ENCODE measurements at places on chromosomes 7 and 10.

GRCh38 chr10:79376078-79376628, 28.9 kb downstream of the PPIF start:
- no peak for DNase-seq

DNA sequence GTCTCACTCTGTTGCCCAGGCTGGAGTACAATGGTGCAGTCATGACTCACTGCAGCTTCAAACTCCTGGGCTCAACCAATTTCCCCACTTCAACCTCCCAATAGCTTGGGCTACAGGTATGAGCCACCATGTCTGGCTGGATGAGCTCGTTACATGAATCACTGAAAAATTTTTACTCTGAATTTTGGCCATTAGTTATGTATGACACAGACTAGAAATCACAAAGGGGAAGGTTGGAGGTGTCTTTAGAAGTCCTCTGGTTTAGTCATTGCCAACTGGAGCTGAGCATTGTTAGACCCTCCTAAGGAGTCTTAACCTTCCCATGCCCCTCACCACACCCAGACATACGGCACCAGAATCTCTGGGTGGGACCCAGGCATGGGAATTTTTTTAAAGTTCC, 34.7 kb downstream of the SVIL start:
- no peak for DNase-seq

DNA sequence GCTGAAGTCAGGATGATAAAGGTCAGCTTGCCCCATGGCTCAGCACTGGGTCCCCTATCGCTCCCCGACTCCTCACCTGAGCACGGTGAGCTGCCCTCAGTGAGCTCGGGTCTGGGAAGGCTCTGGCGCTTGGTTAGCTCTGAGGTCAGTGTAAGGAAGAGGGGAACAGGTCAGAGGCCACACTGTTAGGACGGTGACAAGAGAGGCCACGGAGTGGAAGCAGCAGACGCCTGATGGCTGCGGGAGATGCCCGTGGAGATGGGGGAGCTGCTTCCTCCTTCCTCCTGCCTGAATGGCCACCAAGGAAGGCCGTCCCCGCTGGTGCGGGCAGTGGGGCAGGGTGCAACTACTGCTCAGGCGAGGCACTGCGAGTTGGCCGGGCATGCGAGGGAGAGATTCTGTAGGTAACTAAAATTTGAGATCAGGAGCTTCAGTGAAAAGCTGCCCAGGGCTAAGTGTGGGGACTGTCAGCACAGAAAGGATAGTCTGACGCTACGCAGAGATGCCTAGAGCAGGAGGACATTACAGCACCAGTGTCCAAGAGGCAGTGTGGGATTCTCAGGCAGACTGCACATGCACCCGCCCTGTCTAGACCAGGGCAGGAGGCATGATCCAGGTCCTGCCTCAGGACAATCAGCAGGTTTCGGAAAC, 231.3 kb upstream of the GRB10 start:
- DNase-seq, result no peak

DNA sequence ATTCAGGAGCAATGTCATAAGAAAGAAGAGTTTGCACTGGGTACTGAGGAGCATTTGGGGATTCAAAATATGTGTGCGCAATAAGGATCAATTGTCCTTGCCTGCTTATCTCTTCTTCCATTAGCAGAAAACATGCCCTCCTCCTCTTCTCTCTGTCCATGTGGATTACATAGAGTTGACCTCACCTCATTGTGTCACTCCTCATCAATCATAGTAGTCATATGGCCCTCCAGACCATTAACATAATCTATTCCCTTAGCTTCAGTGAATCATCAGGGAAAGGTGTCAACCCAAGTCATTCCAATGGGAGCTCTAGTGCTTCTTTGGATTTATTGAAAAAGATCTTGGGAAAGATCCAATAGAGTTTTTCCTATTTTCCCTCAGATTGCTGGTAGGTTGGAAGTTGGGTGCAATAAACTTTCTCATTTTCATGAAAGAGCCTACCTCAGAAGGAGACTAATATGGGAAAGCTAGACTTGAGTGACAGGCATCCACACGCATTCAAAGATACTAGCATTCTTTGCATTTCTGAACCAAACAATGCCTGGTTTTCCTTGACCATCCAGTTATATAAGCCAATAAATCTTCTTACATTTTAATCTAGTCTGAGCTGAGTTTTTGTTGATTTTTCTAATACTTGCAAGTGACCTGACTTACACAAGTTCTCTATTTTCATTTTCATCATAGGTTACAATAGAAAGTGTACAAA, 71.5 kb upstream of the FAM13C start:
- no peak for DNase-seq

- no peak for DNase-seq
These were observed 163.9 kb downstream of the CACNB2 start for GRCh38 chr10:18303851-18304801.

DNA sequence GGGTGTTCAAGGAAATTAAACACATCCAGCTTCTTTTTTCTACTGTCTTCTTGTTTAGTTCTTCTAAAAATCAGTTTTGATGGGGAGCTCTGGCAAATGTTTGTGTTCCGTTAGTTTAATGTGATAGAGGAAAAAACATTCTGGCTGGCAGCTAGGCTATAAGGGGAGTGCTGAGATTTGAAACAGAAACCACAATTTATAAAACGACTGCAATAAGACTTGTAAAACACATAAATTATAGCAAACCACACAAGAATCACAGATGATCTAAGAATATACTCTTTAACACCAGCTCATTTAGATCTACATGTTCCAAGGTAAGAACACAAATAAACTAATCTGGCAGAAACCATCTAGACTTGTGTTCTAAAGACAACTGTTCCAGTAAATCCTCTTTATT, 425.5 kb downstream of the CNTNAP2 start:
- DNase-seq, result no peak

GRCh38 chr10:61068471-61068870, 124.5 kb upstream of the RHOBTB1 start:
- no peak for DNase-seq

DNA sequence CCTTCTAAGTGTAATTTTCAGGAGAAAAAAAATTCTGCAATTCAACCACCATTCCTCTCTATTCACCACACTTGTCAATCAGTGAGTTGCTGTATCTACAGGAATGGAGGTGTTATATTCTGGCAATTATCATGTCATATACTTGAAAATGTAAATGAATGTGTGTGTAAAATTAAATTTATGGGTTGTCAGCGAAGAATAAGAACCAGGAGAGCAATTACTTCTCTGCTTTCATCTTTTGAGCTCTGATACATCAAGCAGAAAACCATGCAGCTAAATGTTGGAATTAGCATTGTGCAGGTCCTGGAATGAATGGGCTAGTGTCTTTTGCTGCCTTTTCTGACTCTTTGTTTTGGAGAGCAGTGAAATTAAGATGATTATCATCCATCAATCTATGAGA, 207.6 kb downstream of the FOXP2 start:
- no peak for DNase-seq

- DNase-seq, result no peak
These were observed 260.0 kb downstream of the MAD1L1 start for GRCh38 chr7:1972744-1973143.

GRCh38 chr7:54788664-54789063, 29.7 kb upstream of the SEC61G start:
- DNase-seq, result no peak

DNA sequence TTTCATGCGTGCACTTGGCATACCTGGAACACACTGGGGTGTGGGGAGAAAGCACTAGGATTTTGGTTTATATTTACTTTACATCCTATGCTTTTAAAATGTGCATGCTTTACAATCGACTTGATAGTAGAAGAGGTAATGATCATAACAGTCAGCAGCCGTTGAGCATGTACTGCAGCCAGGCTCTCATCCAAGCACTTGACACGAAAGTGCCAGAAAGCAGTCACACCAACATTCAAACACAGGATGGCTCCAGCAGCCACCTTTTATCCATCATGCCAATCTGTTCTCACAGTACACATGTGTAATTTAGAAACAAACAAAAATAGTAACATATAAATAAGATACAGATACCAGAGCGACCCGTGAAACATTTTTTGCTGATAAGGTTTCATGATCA, 1.2 kb upstream of the FAM241B start:
- no peak for DNase-seq

- DNase-seq, result no peak
These were observed 136.9 kb upstream of the CDK6 start for GRCh38 chr7:92973293-92973731.

GRCh38 chr7:141363748-141364147, 187.5 kb upstream of the AGK start:
- DNase-seq, result no peak

DNA sequence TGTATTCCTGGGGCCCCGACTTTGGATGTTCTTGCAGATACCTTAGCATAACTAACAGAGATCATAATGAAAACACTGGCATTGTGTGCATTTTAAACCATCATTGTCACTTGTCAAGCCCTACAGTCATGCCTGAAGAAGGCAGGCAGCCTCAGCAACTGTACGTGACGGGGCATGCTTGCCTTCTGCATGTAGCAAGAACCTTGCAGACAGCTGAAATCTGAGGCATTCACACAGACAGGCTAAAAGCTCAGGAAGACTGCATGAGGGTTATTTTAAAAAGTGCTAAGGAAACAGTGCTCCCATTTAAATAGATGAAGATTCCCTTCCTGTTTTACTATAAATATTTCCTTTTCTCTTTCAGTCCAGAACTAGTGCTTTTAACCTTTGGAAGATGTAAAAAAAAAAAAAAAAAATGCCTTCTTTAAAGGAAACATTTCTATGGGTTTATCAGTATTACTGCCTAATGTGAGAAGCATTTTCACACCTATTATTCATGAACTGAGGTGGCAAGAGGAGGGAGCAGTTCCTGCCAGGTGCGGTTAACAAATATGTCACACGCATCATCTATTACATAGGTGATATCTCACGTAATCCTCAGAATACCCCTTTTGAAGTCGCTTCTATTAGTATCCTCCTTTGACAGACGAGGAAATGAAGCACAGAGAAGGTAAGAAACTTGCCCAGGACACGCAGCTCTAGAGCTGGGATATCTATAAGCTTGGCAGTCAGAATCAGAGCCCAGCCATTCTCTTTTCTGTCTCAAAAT, 88.1 kb downstream of the PRKCQ start:
- DNase-seq, result no peak

DNA sequence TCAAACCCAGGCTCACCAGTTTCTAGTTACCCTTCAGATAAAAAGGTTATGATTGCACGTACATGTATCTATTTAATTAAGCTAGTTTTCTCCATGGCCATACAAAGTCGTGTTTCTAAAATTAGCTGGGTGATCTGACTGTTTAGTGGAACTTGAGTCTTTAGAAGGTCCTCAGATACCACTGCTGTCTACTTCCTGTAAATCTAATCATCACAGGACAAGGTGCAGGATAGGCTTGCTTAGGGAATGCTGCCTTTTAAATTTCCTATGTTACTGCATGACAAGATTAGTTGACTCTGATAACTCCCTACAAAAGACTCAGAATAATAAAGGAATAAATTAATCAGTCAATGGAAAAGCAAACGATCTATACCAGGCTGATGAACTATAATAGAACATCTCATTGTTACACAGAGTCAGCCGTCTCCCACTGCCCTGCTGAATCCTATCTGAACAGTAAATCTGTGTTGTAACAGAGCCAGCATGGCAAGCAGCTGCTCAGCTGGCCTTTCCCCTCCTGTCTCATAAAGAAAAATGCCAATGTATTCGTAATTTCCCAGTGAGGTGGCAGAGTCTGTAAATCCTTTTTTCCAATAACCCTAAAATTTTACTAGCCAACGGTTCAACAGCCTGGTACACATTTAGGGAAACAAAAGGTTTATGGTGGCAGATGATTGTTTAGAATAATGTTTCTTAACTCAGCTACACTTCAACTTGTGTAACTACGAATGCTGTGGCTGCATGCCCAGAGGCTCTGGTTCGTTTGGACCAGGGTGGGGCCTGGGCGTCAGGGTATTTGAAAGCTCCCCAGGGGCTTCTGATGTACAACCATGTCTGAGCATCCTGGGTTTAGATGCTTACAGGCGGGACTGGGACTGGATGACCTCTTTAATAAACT, 318.0 kb downstream of the PAXIP1 start:
- no peak for DNase-seq

- DNase-seq, result no peak
These were observed 5.9 kb downstream of the MAP3K8 start for GRCh38 chr10:30439931-30440330.

- DNase-seq, result no peak
These were observed 32.9 kb downstream of the ENTPD1 start for GRCh38 chr10:95788830-95789229.

- no peak for DNase-seq
These were observed 74.6 kb downstream of the XRCC2 start for GRCh38 chr7:152601305-152601798.

DNA sequence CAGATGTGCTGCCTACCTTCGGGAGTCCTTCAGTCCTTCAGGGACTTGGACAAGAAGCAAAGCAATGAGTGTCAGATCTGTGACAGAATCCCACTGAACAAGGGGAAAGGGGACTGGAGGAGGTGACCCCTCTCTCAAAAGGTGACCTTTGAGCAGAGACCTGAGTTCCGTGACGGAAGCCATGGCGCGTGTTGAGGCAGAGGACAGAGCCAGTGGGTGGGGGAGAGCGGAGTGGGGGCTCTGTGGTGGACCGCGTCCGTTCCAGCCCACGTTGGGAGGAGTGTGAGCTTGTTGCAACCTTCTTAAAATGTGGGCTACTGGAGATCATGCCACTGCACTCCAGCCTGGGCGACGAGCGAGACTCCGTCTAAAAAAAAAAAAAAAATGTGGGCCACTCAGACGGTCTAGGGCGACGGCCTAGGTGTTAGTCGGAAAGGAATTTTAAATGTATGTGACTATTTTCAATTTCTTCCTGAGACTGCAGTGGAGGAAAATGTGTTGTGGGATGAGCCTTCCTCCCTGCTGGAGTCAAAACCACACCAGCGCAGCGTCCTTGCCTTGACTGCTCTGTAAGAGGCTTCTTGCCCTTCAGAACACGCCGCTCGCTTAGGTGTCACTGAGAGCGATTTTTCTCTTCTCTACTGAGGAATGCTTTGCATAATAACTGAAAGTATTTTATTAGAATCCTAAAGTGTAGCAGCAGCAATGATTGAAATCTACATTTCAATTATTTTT, 272.7 kb downstream of the CELF2 start:
- no peak for DNase-seq

- no peak for DNase-seq
These were observed 121.8 kb downstream of the ARID5B start for GRCh38 chr10:62023329-62023728.

- DNase-seq, result no peak
These were observed 399.5 kb upstream of the ANKRD30A start for GRCh38 chr10:36725581-36726520.

DNA sequence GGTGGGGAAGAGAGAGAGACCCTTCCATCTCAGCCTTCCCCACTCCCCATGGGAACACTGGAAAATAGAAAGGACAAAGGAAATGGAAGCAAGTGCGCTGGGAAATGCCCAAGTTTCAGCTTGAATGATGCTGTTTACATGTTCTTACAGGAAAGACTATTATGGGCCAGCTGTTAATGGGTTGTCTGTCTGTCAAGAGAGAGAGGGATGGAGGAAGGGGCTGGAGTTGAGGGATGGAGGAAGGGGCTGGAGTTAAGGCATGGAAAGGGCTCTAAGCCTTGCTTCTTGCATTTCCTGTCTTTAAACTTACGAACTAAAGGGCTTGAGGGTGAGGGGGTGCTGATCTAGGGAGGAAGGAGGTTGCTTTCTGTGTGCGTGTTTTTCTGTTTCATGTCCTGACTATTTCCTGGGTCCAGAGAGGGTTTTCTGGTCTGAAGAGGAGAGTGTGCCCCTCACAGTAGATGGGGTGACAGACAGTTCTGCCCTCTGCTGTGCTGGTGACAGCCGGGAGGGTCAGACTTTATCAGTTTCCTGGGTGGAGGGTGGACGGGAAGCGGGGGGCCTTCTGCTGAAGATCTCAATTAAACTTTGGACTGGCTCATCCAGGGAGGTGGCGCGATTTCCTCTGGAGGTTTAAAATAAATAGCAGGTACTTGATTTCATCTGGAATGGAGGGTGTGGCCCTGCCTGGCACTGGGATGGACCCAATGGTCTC, 30.5 kb downstream of the GRK5 start:
- DNase-seq, result no peak

All from activated naive CD8-positive, alpha-beta T cell treated with anti-CD3 and anti-CD28 coated beads, Interleukin-2, amount 50 U/mL, for 24 hours (primary cell).